Sigmoid colon (tissue), 7 donors: ENCODE measurements at places on chromosomes 7 and 10.
A peak's percentile ranks its signal among the peaks of the same experiment; 100 is the strongest.

GRCh38 chr10:13528123-13528874 lies 515 bp downstream of the BEND7 start:
- DNase-seq, result peak; percentile 48

DNA sequence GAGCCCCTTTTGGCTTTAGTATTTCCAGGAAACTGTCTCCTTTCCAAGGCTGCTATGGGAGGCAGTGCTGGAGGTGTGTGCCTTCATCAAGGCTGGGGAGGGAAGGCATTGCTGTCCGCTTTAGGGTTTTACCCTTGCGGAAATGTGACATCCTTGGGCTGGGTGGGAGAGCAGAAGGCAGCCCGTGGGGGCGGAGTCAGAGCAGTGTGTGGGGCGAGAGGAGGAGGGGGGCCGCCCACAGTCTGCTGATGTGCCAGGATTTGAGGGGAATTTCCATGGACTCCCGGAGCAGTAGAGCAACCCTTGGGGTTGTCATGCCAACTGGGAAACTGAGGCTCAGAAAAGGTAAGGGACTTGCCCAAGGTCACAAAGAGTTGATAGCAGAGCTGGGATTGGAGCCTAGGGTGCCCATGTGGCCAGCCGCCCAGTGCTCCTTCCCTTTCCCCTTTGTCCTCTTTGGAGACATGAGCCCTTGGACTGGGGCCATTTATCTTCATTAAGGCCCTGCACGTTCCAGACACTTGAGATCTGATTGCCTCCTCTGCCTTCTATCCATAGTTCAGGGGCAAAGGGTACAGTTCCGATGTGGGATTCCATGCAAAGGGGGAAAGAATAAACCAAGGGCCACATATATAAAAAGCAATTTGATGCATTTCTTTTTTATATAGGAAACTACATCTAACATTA lies 22.2 kb downstream of the TSPAN15 start:
- peak; percentile 80 for DNase-seq

DNA sequence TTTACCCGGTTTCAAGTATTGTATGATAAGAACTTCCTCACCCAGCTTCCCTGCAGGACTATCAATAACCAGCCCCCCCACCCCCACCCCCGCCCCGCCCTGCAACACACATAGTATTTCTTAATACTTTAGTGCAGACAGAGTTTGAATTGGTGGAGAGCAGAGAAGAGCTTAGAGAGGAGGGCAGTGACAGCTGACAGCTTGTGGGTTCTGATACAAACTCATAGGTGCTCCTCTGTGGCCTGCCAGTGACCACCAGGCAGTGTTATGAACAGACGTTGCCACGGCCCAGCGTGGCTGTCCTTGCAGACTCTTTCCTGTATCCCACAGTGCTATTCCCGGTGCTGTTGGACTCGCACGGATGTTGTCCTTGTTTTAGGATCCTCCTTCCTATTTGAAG lies 186.9 kb upstream of the ADO start:
- DNase-seq, result no peak

- no peak for DNase-seq
These were observed 3.3 kb upstream of the SMO start for GRCh38 chr7:129184981-129185670.

GRCh38 chr7:87570178-87570577 lies 30.5 kb downstream of the ABCB1 start:
- no peak for DNase-seq

- no peak for DNase-seq
These were observed 185.7 kb downstream of the STK31 start for GRCh38 chr7:23895666-23896096.

DNA sequence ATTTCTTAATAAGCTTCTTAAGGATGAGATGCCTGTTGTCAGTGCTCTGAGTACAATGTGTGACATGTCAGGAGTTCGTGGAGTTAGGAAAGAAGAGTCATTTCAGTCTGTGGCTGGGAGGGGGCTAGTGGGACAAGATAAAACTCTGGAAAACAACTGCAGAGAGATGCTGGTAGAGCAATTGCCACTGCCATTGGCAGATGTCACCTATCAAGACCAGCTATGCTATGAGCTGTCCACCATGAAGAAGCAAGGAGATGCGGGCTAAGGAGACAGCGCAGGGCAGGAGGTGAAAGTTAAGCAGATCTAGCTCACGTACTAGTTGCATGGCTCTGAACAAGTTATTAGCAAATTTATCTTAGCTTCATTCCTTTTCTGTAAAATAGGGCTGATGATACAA lies 756.7 kb downstream of the KCNMA1 start:
- DNase-seq, result no peak

DNA sequence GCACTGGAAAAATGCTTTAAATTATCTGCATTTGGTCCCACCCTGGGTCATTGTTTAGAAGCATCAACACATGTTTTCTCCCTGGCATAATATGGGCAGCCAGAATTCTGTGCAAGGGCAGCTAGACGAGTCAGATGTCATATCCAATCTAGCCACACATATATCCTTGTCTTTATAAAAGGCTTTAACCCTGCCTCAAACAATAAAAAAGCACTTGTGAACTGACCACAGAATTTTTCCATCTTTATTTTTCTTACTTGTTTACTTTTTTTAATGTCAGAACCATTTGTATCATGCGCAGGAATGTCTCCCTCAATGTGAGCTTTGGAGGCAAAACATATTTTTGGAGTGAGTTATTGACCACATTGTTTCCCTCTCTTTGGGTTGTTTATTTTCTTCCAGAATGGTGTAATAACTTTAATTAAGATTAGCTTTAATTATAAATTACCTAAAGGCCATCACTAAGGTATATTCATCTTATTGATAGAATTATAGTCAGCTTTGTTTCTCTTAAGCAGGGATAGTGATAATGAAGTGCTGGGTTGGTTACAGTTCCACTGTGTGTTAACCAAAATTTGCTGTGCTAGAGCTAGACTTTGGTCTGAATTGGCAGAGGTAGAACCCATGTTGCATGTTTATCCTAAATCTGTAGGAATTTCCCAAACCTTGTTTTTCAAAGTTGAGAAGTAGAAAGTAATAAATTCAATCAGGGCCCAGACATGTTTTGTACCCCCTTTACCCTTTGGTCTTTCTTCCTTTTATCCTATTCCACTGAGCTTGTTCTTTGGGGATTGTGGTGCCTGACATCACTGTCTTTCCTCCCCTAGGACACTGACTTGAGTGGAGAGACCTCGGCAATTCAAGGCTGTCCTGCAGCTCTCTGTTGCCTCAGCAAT lies 1078.4 kb downstream of the KCNMA1 start:
- DNase-seq, result no peak
